ENCODE measurements at places on chromosomes 3 and 15.

- DNase-seq = no peak
Observed at GRCh38 chr3:184666442-184666841, 45.4 kb downstream of the MAGEF1 start.

- no peak for DNase-seq
Observed at GRCh38 chr3:106740116-106740515, 637.1 kb upstream of the CCDC54 start.

GRCh38 chr3:54045061-54045815 is 77.1 kb upstream of the CACNA2D3 start:
- DNase-seq = no peak

DNA sequence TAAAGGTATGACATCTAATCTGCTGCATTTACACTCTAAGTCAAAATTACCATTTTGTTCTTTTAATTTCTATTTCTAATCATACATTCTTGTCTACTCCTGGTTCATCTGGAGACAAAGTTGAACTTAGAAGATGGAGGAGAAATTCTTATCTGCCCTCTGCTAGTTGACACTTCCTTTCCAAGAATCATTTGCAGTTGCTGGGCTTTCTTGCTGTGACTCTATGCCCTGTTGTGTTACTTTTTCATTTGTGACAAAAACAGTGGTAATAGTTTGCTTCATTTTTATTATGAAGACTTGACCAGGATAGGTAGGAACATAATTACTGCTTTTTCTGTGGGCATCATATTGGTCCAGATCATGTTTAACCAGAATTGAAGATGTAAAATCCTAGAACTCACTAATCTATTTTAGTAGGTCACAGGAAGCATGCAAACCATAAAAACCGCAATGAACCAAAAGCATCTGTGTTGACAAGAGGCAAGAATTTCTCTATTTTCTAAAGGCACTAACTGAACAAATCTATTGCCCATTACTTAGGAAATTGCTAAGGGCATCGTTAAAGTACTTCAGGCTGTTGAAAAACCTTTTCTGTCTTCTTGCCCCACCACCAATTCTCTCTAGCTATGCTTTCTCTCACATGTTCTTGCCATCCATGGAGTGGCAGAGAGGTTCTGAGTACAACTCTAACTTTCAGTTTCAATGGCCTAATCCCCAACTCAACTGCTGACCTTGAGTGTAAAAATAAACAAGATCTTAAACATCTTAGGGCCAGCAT is 4.2 kb upstream of the CCR2 start:
- DNase-seq = no peak

GRCh38 chr3:54832876-54833275 is 95.0 kb downstream of the LRTM1 start:
- DNase-seq = no peak

GRCh38 chr15:82894971-82895520 is 57.5 kb downstream of the HOMER2 start:
- no peak for DNase-seq
